GM12891 (cell line): ENCODE measurements at places on chromosomes 16 and 17.

DNA sequence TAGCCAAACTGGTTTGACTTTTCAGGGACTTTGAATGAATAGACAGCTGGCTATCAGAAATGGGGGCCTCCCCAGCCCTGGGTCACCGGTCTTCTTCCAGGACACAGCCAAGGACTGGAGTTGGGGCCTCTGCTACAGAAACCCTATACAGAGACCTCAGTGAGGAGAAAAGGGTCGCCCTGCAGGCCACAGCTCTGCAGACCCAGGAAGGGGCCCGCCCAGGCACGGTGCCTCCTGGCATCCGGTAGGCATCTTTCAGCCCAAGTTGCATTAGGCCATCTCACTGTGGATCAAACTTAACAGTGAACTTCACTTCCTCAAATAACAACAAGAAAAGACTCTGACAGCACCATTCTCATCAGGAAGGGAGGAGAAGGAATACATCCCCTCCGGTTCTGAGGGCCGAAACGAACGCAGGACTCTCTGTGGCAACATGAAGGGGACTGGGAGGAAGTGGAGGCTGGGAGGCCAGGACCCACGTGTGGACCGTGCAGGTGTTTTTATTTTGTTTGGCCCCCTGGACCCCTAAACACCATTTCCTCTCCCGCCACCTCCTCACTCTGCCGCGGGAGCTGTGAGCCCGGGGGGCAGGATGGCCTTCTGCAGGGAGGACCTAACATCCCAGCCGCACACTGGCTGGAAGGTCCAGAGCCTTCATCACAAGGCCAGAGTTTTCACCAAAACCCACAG, 7.2 kb downstream of the SLC38A10 start:
- no peak for DNase-seq

DNA sequence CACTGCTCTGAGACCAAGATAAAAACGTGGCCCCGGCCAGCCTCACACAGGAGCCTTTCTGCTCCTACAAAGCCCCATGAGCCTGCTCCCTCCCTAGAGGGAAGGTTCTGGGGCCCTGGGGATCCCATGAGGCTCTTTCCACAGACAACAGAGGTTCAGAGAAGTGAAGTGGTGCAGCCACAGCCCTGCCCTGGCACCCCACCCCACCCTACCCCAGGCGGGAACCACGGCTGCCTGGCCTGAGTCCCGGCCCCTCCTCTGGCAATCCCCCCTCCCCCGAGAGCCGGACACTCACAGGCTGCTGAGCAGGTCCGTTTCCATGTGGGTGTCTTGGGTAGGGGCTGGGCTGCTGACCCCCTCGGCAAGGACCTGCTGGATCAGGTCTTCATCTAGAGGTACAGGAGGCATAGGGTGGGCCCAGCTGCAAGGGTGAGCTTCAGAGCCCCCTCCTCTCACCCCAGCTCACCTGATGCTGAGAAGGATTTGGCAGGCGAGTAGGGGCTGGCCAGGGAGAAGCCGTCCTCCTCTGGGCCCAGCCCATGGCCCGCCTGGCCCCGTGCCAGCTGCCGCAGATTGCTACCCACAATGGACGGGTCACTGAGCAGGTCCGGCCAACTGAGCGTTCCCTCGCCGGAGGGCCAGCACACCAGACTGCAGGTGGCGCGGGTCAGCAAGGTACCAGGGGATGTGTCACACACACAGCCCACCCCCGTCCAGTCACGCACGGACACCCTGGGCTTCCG, 38.7 kb downstream of the PKD1 start:
- DNase-seq, result no peak

- DNase-seq, result no peak
Measured at GRCh38 chr17:676060-676700, 38.5 kb downstream of the VPS53 start.

GRCh38 chr16:57019746-57020145, 30.4 kb downstream of the NLRC5 start:
- no peak for DNase-seq

- DNase-seq, result no peak
Measured at GRCh38 chr17:58232707-58233156, 5.7 kb upstream of the LPO start.

GRCh38 chr16:75217389-75217851, 1.4 kb upstream of the CTRB1 start:
- no peak for DNase-seq

DNA sequence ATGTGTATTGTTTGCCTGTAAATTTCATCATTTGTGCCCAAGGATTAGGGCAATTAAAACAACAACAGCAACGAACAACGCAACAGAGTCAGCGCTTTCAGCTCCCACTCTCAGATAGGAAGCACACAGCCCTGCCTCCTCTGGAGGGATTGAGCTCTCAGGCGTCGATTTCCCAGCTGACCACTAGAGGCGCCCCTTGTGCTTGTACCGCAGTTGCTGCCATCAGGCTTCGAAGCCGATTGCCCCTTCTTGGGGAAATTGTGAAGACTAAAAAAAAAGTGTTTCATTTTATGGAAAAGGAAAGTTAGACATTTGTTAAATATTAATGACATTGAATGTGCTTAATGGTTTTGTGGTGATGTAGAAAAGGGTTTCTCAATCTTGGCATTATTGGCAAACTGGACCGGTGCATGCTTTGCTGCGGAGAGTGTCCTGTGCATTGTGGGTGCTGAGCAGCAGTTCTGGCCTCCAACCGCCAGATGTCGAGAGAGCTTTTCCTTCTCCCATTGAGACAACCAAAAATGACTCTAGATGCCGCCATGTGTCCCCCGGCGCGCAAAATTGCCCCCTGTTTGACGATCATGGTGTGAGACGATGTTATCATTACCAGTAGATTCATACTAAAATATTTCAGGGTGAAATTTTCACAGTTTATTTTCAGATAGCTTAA, 650.4 kb upstream of the RBFOX1 start:
- DNase-seq, result peak; percentile 15

DNA sequence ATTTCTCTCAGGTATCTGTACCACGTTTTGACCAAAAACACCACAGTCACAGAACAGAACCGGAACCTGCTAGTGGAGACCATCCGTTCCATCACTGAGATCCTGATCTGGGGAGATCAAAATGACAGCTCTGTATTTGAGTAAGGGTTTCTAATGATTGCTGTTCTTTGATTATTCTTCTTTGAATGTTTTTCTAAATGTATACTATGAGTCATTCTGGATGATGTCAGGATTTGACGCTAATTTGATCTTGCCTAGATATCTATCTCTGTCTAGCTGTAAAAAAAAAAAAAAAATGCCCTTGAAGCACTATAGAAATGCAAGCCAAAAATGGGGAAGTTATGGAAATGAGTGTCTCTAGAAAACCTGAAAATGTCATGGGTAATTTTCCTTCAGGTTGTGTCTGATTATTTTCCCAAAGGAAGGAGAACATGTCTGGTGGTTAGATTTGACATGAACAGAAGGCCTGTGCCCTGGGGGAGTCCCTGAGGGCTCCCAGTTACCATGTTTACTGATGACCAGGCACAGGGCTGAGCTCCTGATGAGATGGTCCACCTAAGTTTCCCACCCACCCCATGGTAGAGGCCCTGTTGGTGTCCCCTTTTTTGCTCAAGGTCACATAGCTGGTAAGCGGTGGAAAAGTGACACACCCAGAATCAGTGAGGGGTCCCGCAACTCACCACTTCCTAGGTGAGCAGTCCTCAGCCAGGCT, 13.6 kb downstream of the CLEC16A start:
- no peak for DNase-seq

DNA sequence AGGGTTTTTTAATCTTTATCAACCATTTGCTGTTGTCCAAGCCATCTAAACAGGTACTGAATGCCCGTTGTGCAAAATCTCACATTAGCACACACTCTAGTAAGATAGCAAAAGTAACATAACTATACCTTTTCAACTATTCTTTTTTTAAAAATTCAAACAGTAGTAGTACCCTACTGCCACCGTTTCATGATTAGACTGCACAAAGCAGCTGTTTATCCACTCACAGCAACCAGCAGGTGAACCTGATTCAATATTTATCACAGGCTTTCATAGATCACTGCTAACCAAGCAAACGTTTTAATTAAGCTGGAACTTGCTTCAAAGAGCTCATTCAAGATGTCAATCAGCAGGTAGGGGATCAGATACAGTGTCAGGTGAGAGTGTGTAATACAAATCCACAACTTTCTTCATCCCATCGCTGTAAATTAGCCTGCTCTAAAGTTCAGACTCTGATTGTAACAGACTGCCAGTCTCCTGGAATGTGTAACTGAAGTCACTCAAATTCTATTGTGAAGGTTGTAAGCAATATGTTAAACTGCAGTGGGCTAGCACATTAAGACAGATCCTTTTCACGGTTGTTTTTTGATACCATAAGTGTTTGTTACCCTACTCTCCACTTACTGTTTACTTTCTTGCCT, 47.3 kb downstream of the BRIP1 start:
- DNase-seq, result no peak

DNA sequence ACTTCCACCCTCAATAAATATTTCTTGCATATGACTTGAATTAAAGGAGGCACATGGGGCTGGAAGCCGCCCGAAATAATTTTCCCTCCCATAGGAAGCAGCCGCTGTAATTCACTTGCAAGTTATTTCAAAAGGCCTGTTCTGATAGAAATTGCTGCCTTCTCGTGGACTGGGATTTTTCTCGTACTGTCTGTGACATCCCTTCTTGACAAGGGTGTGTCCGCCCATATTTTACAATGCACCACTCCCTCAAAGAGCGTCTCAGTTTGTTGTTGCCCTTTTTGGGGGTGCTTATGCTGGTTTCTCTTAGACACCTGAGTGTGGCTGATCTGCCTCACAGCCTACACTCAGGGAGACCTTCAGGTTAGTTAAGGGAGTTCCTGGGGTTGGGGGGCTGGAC, 160.0 kb downstream of the MSI2 start:
- no peak for DNase-seq

DNA sequence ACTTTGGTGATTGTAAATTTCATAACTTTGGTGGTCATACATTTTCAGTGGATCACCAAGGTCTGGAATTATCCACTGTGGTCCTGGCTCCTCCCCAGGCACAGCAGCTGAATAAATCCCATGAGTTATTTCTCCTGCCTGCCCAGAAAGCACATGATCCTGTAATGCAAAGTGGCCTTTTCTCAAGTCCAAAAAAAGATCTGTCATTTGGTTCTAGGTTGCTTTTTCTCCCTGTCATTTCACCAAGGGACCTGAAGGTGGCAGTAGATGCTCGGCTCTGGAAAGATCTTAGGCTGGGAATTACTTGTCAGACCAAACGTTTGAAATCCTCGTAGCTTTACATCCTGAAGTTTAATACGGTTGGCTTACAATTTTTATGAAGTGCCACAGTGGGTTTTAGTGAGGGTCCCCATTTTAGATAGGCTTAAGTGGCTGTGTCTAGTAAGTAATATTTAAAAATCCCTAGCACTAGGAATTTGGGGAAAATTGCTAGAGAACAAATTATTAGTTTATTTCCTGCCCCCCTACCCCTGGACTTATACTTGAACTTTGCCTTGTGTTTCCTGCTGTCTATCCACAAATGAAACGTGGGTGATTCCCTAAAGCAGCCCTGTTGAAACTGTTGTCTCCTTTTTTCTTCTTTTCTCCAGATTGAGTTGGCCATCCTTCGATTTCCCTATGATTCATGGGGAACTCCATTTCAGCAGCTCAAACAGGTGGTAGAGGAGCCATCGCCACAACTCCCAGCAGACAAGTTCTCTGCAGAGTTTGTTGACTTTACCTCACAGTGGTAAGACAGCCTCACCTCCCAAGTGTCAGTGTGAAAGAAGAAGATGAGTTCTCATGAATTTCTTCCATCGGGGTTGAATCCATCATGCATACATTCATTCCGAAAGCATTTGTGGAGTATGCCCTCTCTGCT, 111.7 kb downstream of the MAP2K6 start:
- no peak for DNase-seq

DNA sequence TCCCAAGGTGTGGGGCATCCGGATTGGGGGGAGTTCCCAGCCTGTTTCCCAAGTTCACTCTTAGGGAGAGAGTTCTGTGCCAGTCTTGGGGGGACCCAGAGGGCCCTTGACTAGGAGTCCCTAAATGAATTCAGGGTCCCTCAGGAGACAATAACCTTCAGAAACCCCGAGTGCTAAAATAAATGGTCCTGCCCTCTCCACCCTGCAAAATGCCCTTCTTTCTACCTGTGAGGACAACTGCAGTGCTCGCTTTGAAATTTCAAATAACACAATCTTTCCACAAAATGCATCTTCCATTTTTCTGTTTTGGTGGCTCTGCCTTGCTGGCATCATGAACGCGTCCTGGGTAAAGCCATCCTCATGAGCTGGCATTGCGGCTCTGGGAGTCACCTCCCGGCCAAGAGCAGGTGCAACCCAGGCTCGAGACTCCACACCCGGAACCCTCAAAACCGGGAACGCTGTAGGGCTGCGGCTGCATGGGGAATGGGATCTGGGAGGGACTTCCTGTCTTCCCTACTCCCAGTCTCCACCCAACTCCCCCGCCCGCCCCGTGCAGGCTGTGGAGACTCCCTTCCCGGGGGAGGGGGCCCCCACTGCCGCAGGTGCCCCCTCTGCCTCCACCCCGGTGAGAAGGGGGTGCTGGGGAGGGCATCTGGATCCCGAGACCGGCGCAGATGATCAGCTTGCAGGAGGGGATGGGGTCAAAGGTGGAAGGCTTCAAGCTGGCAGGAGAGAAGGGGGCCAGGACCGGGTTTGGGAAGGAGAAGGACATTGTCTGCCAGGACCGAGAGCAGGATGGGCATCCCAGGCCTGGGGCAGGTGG, at the start of gene ZNF205:
ZNF205 (plus strand) TSS at position 529 of the 823 bp plus-strand sequence. CDS start 845 bp downstream, outside the sequence.
- no peak for DNase-seq

DNA sequence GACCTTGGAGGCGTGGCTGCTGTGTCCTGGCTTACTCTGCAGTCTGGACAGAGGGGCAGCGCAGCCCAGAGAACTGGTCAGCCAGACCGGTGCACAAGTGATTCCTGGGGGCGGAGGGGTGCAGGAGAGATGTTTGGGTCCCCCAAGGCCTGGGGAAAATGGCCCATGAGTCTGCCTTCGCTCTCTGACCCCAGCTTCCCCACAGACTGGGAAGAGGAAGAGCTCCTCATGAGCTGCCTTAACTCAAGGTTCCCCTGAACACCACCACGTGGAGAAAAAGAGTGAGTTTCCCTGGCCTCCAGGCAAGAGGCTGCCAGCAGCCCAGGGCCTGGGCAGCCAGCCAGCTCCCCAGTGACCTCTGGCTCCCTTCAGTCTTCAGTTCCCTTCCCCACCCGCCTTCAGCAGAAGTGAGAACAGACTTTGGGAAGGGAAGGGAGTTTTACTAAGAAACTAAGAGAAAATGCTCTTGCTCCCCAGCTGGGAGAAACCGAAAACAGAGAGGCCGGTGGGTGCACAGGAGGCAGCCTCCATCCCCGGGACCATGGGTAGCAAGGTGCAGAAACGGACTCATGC, 2.0 kb upstream of the C17orf99 start:
- no peak for DNase-seq
